Glomerular endothelial cell (primary cell): ENCODE measurements at places on chromosomes 7 and 10.

GRCh38 chr7:117807676-117808075, 65.6 kb downstream of the CTTNBP2 start:
- no peak for DNase-seq

DNA sequence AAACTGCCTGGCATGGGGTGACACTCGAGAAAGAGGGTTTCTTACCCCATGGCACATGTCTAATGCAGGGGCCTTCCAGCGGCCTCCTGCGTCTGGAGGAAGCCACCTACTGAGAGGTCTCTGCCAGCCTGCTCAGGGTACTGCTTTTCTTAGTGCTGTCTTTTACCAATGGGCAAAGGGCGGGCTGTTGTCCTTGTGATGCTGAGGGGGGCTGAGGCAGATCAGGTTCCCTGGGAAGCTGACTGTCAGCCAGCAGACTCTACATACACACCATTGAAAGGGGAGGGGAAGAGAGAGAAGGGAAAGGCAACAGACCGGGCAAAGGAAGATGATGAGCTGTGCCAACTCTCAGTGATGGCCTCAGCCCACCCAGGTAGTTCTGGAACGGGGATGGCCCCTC, 48.7 kb downstream of the COL13A1 start:
- no peak for DNase-seq

DNA sequence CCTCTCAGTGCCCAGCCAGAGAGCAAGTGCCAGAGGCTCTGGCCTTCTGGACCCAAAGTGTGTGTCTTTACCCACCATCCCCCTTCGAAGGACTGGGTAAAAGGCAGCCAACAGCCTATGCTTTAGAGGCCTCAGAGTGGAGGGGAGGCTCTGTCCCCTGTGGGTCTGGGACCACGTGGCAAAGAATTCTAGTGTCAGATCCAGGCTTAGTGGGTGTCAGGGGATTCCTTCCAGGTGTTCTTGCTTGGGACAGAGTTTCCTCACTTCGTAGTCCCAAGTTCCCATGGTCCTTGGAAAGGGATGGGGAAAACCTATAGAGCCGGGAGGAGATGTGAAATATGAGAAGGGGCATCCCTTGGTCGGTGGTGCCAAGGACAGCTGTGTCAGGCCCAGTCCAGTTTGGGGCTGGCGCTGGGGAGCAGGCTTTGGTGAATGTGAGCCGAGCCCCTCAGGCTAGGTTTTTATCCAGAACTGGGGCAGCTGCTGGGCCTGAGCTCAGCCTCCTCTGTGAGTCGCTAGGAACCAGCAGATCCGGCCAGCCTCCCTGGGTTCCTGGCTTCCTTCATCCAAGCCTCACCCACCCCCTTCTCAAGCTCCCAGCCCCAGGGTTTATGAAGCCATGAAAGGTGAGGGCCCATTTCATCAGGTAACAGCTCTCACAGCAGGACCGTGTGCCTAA, 71.2 kb downstream of the C10orf105 start:
- no peak for DNase-seq

DNA sequence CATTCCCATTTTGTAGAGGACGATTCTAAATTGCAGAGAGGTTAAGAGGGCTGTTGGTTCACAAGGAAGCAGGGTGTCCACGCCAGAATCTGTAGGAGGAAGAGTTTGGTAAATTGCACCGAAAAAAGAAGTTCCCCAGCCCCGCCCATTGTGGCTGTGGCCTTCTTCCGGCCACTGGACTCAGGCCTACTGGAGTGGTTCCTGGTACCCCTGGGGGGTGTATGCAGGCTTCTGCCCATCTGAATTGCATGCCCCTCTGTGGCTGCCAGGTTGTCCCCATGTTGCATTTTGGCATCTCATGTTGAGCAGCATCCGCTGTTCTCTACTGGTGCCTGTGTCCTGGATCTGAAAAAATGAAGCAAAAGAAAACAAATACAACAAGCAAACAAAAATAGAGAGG, 234.2 kb downstream of the WDR11 start:
- no peak for DNase-seq
